BE2C (cell line): ENCODE measurements at places on chromosomes 1 and 21.

GRCh38 chr21:29940361-29940760 lies 565 bp upstream of the GRIK1 start:
- DNase-seq = no peak

- no peak for DNase-seq
Measured at GRCh38 chr1:22721122-22721873, 10.7 kb downstream of the EPHB2 start.

- DNase-seq = peak; percentile 77
Measured at GRCh38 chr1:2548068-2548589, 8.0 kb upstream of the TNFRSF14 start.

DNA sequence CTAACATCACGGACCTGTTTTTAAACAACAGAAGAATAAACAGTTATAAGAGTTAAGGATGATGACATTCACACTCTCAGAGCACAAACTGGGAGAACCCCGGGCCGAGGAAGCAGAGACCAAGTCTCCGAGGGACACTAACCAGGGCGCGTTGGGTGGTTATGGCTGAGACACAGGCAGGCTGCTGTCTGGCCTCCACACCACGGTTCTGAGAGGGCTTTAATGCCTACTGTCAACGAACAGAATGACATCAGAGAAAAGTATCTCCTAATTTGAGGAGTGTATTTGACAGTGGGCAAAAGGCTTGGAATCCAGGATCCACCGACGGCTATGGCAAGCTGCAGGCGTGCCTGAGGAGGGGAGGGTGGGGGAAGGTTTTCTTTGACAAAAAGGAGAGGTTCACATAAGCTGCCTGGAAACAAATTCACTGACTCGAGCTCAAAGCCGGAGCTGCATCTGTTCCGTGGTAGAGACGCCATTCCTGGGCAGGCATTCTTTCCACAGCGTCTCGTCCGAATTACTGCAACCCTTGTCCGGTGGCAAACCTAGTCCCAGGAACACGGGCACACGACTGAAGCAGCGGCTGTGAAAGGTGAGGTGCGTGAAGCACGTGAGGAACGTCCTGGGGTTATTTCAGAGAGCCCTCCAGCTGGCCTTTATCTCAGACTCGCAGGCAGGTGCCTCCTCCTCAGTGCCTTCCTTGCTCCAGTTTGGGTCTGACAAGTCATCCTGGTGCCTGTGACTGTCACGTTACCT lies 9.4 kb downstream of the POFUT2 start:
- no peak for DNase-seq

- DNase-seq = no peak
Measured at GRCh38 chr1:169041366-169041765, 65.1 kb upstream of the ATP1B1 start.

DNA sequence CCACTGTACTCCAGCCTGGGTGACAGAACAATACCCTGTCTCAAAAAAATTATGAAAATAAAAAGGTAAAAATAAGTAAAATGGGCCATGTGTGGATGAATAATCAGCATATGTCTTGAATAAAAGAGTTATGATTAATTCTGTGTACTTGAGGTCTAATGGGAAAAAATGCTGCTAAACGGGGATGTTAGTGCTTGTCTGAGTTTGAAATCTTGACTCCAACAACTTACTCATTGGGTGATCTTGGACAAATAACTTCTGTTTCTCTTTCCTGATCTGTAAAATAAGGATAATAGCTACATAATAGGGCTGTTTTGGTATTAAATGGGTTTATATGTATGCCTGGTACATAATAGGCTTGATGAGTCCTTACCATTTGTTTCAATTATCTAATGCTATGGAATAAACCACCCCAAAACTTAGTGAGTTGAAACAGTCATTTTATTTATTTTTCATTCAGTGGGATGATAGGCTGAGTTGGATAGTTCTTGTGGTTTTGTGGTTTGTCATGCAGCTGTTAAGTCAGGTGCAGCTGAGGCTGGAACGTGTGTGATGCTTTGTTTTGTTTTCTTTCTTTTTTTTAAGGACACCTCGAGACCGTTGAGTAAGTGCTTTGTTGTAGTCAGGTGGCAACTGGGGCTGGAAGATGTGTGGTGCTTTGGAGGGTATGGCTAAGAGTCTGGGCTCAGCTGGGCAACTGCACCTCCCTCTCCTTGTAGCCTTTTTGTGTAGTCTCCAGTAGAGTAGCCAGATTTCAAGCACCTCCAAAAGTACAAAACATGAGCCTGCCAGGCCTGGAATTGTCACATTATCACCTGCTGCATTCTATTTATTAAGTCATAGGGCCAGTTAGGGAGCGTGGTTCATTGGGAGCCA lies 4.9 kb downstream of the MDM4 start:
- DNase-seq = no peak

GRCh38 chr1:224259986-224260385 lies 70.0 kb downstream of the NVL start:
- no peak for DNase-seq

GRCh38 chr21:35420656-35421055 lies 371.6 kb upstream of the RUNX1 start:
- no peak for DNase-seq

- DNase-seq = no peak
Measured at GRCh38 chr1:32929366-32929765, 28.2 kb upstream of the TMEM54 start.

DNA sequence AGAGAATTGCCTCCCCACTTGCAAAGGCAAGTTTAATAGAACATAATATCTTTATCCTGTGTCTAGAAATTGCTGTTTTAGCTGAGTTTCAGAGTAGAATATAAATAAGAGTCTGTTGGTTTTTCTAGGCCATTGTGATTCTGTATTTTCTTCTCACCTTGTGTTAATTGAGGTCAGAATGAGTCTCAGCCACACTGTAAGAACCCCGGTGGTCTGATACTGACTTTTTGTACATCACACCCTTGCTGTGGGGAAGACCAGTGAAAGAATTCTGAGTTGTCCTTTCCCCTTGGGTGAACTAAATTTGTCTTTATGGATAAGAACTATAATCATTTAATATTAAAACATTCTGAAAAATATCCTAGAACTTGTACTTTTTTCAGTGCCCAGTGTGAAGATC lies 6.8 kb downstream of the HIPK1 start:
- DNase-seq = no peak

DNA sequence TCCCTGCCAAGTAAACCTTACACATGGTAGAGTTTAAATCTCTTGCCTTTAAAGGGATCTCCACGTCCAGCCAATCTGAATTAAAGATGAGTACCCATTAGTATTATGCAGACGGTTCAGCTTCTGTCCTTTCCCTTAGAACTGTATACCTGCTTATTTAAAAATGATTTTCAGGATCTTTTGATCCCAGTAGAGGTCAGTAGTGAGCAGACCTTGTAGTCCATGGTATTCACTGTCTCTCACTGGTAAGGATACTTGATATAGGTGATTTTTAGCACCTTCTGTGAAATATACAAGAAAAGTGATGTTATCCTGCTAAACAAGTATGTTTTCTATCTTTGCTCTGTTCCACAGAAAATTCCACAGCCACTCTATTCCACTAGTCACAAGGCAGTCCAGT lies 1211.6 kb upstream of the ADGRL4 start:
- no peak for DNase-seq

DNA sequence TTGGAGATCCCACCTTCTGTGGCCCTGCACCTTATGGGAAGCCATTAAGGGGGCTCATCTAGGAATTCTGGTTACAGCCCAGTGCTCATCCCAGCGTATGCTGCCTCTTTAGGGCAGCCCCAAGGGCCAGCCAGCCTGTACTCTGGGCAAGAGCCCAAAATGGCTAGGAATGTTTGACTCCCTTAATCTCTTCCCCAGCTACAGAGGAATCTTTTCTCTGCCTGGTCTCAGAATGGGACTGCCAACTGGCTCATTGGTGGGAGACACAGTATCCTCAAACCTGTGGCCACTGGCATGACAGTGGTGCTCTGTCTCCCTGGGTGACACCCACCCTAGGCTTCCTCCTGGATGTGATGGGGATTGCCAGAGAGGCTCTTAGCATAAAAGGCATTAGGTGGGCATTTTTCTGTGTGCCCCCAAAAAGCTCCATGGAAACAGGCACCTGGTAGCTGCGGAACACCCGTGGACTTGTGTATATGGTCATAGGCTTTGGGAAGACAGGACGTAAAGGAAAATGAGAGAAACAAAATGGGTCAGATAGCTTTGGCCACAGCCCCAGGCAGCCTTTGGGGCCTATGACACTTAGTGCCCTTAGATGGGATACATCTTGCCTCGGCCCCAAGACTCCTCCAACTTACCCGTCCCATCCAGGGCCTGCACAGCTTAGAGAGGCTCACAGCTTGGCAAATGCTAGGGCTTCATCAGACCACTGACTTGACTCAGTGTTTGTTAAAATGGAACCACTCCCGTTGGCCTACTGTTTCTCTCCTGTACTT lies 6.9 kb downstream of the TMEM81 start:
- no peak for DNase-seq

- DNase-seq = no peak
Measured at GRCh38 chr21:42556960-42557359, 43.3 kb downstream of the SLC37A1 start.

DNA sequence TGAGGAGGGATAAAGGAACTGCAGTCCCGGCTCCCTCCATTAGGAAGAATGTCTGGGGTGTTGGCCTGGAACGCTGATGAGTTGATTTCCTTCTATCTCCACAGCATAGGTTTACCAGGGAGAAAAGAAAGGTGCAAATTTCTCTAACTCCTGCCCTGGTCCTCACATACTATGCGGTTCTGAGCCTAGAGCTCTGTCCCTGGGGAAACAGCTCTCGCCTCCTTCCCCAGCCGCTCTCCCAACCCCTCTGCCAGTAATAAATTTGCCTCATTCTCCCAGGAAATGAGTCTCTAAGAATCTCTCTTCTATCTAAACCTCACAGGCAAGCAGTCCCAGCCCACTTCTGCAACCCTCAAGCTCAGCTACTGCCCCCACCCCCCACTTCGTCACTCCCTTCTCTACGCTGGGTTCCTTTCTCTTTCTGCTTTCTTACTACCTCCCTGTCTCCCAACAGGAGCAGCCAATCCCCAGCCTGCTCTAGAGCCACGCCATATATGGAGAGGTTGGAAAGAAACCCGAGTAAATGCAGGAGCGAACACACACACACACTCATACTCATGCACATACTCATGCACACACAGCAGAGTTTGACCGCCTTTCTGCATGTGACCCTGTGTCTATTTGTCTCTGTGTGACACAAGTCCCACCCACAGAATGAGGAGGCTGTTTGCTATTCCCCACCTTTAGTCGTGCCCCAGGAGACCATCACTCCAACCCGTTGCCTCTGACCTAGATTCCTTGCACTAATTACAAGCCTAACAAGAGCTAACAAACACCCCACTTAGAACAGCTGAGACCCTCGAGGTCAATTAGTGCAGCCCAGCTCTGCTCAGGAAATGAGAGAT lies 13.4 kb downstream of the PLEKHO1 start:
- peak; percentile 86 for DNase-seq

- DNase-seq = peak; percentile 46
Measured at GRCh38 chr1:43238085-43238484, 31.7 kb upstream of the TMEM125 start.

- no peak for DNase-seq
Measured at GRCh38 chr1:180964595-180964994, 51.9 kb downstream of the KIAA1614 start.

- DNase-seq = peak; percentile 66
Measured at GRCh38 chr21:42609811-42610210, 43.6 kb upstream of the PDE9A start.

DNA sequence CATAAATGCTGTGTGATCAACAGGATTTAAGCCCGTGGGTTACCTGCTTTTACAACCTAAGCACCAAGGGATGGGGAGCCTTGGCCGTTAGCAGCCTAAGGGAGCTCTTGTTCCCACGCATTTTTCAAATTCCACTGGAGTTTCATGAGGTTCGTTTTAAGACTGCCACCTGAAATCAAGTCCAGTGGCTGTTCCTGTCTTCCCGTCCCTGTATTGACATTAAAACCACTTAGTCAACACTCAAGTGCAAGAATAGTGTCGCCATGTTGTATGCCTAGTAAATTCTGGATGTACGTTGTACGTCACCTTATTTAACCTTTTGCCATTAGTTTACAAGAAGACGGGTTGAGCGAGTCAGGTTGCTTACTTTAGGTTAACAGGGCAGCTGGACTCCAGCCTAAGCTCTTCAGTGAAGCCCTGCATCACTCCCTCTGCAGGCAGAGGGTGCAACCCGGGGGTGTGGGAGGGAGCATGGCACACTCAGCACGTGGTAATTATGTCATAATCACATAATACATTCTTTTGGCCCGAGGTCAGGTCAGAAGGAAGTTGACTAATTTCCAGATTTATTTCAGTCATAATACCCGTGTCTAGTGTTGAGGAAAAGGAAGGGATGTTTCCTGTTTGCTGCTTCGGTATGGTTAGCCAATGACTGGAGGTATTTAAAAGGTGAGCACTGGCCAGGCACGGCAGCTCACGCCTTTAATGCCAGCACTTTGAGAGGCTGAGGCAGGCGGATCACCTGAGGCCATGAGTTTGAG lies 42.5 kb downstream of the CNST start:
- no peak for DNase-seq

- DNase-seq = no peak
Measured at GRCh38 chr1:239169276-239169675, 217.1 kb upstream of the CHRM3 start.

GRCh38 chr1:119475866-119476439 lies 31.1 kb upstream of the HSD3B1 start:
- peak; percentile 28 for DNase-seq

GRCh38 chr1:59314776-59315528 lies 18.1 kb downstream of the FGGY start:
- DNase-seq = no peak

GRCh38 chr1:231217056-231217455 lies 24.0 kb upstream of the GNPAT start:
- DNase-seq = no peak

DNA sequence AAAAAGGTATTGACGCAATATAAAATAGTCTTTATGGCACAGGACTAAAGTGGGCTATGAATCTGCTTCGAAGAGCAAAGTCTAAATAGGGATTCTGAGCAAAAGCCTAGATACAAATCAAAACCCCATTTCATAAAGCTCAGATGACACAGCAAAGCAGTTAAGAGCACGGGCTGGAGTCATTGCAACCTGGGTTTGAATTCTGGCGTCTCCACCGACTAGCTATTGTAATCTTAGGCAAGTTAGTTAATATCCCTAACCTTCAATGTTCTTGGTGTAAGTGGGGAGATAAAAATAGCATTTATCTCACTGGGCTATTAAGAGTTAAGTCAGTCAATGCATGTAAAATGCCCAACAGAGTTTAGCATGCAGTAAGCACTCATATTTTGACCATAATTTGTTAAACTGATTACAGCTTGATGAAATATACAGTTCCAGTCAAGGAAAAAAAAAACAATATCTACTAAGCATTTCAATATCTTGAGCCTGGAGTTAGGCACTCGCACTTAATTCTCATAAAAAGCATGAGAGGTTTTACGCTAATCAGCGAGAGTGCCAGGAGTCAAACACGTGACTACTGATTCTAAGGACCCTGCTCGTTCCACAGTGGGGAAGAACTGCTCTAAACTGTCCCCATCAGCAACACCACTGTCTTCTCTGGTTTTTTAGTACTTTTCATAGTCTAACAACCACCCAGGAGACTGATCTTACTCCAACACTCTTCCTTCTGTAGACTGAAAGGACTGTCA lies 75.5 kb downstream of the JAK1 start:
- DNase-seq = no peak

- DNase-seq = no peak
Measured at GRCh38 chr1:57711326-57711725, 287.5 kb upstream of the DAB1 start.
